ENCODE measurements at places on chromosomes 6 and 20.

DNA sequence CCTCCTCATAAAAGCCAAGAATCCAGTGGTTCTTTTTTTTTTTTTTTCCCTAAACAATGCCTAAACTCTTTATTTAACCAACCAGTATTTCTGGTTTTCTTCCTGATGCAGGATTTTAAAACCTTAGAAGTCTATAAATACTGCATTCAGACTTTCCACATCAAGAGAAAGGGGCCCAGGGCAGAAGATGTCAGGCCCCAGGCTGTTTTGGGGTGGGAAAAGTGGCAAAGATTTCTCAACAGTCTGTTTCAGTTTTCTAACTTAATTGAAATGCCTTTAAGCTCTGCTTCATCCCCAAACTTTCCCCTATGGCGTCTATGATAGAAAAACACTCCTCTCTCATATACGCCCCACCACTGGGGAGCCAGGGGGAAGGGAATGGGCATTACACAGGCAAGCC lies 33.1 kb downstream of the QRSL1 start:
- DNase-seq, result no peak

- no peak for DNase-seq
Observed at GRCh38 chr6:67184405-67184804, 1450.7 kb upstream of the ADGRB3 start.

GRCh38 chr6:13000537-13000936 lies 284.0 kb downstream of the PHACTR1 start:
- DNase-seq, result no peak

DNA sequence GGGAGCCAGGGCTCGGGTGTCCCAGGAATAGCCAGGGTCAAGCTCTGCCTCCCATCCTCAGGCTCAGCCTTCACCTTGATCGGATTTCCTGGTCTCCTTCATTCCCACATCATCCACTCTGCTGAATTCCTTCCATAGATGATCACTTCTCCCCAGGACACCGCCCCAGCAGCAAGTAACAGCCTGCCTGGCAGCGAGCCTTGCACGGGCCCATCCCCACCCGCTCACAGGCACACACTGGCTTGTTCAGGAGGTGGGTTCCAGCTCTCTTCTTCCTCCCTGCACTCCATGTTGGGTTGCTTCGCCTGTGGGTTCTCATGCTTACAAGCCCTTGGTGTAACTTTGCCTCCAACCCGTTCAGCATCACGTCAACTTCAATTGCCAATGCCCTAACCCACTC lies 113.0 kb upstream of the IYD start:
- no peak for DNase-seq
